Activated naive CD4-positive, alpha-beta T cell (primary cell): ENCODE measurements at places on chromosomes 3 and 15.

DNA sequence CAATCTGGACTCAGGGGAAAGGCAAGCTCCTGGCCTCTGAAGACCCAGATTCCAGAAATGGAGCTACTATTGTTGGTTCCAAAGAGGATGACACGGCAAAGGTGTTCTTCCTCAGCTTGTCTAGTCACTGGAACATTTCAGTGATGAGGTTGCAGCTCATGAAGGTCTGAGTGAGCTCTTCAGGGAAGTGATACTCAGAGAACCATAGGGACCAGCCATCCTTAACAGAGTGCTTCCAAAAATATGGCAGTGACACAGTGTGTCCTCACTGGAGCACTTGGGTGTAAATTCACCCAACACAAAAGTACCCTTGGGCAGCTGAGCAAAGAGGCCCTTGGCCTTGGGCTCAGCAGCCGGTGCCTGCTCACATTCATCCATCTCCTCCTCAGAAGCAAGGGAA is 46.3 kb downstream of the SPTSSB start:
- no peak for DNase-seq

- no peak for DNase-seq
Observed at GRCh38 chr3:131282967-131283366, 98.6 kb upstream of the NUDT16 start.

DNA sequence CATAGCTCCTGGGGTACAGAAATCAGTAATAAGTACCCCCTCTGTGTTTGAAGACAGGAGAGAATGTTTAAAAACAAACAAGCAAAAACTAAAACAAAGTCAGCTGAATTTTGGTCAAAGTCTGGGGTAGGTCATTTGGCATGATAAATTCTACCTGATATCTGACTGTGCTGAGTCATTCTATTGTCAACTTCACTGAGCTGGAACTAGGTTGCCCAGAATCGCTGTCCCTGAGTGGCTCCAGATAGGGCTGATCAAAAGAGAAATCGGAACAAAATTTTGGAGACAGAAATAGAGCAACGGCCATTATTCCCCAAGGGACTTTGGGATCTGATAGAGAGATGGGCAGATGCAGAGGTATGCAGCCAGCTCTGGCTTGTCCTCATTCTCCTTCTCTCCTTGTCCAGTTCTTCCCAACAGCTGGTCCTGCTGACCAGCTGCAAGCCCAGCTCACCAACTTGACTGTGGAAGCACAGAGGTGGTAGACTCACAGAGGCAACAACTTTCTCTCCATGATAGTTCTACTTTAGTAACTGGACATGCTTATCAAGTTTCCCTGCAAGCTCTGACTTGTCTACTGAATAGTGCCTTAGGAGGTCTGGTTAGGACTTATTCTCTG is 57.3 kb upstream of the MYRIP start:
- no peak for DNase-seq

- DNase-seq, result no peak
Observed at GRCh38 chr3:13145826-13146642, 72.8 kb upstream of the IQSEC1 start.

- no peak for DNase-seq
Observed at GRCh38 chr3:143750841-143751240, 97.4 kb downstream of the SLC9A9 start.

DNA sequence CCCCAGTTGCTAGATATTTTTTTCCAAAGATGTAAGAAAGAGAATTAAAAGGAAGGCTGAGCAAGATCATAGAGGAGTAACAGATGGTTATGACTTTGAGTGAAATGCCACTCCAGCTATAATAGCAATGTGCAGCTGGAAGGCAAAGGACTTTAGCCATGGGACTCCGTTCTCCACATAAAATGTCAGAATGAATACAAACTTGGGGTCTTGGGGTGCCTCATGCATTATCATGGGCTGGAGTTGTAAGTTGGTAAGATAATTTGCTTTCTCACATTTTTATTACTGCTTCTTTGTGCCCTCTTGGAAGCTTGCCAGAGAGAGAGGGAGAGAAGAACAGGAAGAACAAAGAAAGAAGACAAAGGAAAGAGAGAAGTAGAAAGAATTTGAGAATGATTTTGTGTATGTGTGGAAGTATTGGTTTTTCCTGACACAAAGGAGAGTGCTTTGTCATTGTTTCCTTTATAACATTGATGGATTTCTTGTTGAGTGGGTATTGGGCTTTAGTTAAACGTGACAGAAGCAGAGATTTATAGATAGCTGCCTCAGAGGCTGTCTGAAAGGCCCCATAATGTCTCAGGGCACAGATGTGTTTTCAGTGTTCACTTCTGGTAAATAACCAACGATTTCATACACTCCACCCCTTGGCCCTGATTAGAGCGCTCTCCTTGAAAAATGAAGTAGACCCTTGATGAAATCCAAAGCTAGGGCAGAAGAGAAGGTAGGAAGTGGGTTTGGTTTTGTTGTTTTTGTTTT is 715.3 kb downstream of the NR2F2 start:
- DNase-seq, result no peak

GRCh38 chr15:82923744-82924143 is 28.8 kb downstream of the HOMER2 start:
- DNase-seq, result no peak

DNA sequence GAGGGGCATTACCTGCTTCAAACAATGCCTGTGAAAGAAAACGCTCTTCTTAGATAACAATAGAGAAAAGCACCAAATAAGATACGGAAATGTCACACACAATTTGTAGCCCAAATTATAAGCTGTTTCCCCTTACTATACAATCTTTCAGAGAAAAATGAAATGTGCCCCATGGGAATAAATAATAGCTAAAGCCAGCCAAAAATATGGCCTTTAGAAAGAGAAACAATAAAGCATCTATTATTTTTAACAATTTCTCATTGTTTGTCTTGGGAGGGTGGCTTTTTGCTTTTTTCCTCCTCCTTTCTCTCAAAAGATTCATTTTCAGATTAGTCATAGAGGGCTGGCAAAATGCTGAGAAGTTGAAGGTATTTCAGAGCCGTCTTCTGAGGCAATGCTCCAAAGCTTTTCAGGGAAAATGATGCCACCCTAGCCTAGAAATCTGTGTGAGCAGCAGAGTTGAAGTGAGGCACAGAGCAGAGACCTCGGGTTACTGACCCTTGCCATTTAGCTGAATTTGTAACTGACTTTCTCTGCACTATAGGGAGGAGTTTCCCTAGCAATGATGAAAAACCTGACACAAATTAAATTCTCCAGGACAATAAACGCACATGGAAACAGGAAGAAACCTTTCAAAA is 86.3 kb upstream of the PRICKLE2 start:
- DNase-seq, result no peak

DNA sequence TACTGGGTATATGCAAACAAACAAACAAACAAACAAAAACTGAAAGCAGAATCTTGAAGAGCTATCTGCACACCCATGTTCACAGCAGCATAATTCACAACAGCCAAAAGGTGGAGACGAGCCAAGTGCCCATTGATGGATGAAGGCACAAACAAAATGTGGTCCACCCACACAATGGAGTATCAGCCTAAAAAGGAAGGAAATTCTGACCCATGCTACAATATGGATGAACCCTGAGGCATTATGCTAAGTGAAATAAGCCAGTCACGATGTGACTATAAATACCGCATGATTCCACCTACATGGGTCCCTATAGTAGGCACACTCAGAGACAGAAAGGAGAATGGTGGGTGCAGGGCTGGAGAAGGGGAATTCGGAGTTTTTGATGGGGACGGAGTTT is 24.1 kb downstream of the XPC start:
- DNase-seq, result no peak

DNA sequence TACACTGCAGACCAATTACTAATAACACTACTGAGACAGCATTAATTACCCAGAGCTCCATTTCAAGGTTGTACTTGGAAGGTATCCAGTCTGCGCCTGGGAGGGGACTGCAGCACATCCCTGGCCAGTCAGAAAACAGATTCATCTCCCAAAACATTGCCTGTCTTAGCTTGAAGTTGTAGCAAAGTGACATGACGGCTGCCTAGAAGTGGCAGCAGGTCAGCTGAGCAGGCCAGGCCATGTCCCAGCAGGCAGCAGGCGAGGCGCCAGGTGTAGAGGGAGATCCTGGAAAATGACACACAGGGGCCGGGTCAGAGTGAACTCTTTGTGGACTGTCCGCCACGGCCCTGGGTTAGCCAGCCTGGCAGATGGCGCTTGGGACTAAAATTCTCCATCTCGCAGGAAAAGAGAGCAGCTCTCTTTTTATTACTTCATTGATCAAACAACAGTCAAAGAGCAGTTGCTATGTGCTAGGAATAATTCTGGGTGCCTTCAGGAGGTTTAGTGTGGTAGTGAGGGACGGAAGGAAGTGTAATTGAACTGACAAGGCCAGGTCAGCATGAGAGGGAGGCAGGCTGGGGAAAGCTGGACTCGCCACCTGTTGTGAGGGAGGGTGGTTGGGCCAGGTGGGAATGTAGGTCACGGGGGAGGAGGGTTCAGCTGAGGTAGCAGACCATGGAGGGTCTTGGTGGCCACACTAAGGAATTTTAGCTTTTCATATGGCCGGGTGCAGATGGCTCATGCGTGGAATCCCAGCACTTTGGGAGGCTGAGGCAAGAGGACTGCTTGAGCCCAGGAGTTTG is 1.3 kb upstream of the MAP6D1 start:
- DNase-seq, result no peak

- no peak for DNase-seq
Observed at GRCh38 chr3:41502023-41502422, 302.7 kb downstream of the CTNNB1 start.

DNA sequence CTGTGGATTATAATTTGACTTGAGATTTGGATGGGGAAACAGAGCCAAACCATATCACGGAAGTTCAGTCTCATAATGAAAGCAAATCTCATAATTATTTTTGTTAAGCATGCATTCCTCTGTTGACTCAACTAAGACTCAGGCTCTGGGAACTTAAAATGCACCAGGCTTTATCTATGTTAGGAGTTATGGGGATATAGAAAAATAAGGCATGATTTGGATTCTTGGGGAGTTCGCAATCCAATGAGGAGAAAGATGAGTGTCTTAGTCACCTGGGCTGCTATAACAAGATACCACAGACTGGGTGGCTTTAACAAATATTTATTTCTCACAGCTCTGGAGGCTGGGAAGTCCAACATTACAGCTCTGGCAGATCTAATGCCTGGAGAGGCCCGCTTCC is 89.4 kb upstream of the TJP1 start:
- DNase-seq, result no peak

GRCh38 chr15:56939257-56939656 is 20.8 kb downstream of the TCF12 start:
- DNase-seq, result no peak

DNA sequence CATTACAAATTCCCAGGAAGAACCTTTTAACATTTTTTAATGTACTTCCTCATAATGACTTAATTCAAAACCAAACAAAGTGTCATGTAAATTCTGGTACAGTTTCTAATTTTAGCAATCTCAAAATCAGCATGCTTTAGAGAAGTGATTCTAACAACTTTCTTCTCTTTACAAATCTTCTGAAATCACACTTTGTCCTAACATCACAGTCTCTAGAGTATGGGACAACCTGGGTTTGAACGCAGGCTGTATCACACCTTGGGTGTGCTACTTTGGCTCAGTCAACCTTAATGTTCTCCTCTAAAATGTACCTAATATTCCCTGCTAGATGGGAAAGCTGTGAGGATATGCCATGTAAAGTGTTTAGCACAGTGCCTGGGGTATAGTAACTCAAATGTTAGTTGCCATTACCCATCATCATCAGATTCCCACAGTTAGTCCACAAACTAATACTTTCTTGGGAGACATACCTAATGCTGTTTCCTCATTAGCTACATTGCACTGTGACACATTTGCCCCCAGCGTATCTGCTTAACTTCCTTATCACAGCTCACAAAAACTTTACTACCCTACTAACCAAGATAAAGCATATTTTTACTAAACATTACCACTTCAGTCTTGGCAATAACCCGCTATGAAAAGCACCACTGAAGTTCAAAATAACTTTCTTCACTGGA is 3.1 kb downstream of the TSPAN3 start:
- no peak for DNase-seq

- no peak for DNase-seq
Observed at GRCh38 chr3:47428662-47429061, 47.1 kb downstream of the SCAP start.

DNA sequence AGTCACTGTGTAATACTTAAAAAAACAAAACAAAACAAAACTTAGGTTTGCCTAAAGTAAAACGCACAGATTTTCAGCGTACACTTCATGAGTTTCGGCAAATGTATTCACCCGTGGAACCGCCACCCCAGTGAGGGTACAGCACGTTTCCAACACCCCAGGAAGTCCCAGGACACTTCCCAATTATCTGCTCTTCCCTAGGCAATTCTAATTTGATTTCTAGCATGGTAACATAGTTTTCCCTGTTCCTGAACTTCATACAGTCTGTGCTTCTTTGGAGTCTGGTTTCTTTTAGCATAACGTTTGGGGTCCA is 497 bp upstream of the CLASP2 start:
- no peak for DNase-seq

GRCh38 chr15:89740137-89740536 is 10.9 kb downstream of the MESP1 start:
- no peak for DNase-seq

GRCh38 chr3:4601892-4602291 is 108.7 kb downstream of the ITPR1 start:
- DNase-seq, result no peak

DNA sequence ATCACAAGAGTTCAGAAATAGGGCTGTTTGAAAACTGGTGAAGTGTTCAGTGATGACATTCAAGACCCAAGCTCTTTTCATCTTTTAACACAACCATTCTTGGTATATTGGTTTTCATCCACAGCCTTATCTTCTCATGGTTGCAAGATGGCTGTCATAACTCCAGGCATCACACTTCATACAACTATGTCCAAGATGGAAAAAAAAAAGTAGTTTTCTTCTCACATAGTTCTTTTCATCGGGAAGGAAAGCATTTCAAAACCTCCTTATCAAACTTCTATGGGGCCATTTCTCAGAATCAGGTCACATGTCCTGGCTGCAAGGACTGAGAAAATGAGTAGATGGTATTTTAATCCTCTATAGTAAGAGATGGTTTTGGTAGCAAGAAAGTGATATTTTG is 21.1 kb upstream of the MFSD1 start:
- no peak for DNase-seq

DNA sequence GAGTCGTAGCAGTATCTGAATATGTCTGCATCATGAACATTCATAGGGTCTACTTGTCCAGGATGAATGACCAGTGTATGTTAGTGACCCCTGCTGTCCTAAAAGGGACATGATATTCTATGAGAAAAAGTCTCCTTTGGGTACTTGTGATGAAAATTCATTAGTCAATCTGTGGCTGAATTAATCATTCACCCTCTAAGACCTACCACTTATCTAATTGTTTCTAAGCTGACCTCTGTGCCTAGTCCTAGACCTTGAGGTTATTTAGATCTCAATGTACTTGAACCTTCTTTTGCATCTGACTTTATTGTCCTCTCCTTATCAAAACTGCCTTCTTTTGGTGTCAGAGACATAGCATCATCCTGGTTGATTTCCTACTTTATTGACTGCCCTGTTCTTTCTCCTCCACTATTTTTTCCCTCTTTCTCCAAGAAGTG is 799.3 kb downstream of the DIPK2A start:
- DNase-seq, result no peak

DNA sequence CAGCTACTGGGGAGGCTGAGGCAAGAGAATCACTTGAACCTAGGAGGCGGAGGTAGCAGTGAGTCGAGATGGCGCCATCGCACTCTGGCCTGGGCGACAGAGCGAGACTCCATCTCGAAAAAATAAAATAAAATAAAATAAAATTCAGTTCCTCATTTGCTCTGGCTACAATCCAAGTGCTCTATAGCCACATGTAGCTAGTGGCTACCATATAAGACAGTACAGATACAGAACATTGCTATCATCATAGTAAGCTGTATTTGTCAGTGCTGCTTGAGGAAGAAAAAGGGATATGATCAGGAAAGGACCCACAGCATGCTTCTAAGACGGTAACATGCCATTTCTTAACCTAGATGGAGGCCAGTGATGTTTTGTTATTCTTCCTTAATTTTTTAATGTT is 88.7 kb upstream of the CDAN1 start:
- no peak for DNase-seq
